ENCODE measurements at places on chromosomes 7 and 10.
A peak's percentile ranks its signal among the peaks of the same experiment; 100 is the strongest.

DNA sequence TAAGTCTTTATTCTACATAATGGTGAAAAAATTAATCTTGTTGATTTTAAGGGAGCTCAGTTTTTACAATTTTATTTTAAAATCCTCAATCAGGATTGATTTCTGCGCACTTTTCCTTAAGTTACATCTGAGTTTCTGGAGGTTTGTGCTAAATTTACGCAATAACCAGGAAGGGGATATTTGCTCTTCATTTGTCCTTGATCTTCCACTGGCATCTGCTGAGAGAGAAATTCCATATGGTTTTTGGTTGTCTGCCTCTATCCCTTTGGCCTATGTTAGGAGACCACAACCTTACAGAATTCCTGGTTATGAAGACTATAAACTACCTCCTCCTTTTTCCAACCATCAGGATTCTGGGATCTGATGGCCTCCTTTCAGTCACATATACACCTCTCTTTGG is 20.1 kb upstream of the CDK6 start:
- no peak for DNase-seq

DNA sequence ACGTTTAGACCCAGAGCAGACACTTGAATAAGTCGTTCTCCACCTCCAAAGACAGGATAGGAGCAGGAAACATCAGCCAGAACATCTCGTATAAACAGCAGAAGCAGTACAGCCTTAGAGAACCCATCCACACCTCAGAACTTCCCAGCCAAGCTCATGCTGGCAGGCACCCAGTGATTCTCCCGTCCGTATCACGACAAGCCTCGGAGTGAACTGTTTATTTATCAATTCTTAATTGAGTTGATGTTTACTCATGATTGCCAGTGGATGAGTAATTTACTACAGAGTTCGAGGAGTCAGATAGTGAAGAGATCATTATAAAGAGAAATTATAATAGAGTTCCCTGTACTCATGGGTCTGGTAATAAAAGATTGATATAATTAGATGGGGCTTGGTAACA is 811.5 kb downstream of the LRMDA start:
- DNase-seq, result no peak

DNA sequence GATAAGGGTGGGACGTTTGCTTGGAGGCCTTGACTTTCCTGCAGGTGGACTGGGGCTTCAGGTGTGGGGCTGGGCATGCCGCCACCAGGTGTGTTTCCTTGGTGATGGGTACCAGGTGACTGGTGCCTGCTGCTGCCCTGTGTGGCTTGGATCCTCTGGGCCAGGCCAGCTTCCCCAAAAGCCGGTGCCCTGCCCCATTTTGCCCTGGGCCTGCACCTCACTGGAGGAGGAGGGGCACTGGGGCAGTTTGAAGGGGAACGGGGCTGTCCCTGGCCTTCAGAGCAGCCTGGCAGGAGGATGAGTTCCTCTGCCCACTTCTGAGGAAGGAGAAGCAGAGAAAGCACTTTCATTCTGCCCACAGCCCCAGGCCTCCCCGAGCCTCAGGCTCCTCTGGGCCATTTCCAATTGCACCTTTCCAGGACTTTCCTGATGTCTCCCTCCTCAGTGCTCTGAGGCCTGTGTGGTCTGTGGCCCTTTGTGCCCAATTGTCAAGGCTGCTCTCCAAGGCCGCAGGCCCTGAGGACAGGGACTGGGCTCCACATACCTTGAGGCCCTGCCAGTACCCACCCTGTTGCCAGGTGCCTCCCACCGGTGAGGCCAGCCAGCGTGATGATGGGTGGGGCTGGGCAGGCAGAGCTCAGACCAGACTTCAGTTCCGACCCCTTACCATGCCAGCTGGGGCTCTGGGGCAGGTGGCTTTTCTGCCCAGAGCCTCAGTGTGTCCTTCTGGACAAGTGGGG is 25.3 kb upstream of the SMARCD3 start:
- no peak for DNase-seq

- peak; percentile 64 for DNase-seq
Observed at GRCh38 chr10:44911081-44911540, at the start of gene TMEM72. TMEM72 (plus strand) TSS chr10:44911337; CDS start chr10:44911513, 176 bp downstream.

DNA sequence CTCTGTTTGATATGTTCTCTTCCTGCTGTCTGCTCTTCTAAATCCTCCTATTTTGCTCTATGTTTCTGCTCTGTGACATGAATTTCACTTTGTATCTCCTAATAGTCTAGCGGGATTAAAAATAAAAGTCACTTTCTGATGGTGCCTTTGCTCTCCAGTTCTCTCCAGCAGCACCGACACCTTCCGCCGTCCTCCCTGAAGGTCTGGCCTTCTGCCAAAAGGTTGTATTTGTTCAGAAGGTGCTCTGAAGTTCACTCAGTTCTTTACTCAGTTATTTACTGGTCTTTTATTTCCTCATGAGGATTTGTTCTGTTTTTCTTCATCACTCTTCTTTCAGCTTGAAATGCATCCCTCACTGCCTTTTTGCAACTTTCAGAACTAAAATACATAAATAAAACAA is 11.2 kb upstream of the EPHA1 start:
- no peak for DNase-seq

- no peak for DNase-seq
Observed at GRCh38 chr10:75730847-75731246, 299.4 kb downstream of the LRMDA start.

DNA sequence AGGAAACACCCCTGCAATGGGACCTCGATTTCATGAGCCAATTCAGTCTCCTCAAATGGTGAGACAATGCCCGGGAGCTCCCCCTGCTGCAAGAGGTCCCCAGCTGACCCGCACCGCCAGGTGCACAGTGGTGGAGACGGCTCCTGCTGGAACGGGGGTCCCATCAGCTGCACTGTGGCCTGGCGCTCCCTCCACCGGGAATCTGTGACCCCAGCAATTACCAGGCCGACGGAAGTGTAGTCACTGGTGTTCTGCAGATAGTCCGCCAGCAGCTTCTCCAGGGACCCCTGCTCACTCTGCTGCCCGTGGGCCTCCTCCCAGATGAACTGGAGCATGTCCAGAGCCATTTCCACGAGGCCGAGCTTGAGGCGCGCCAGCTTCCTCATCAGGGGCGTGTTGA is 64.9 kb upstream of the NKX6-2 start:
- no peak for DNase-seq

- DNase-seq, result peak; percentile 63
Observed at GRCh38 chr7:131238347-131238931, 89.2 kb upstream of the MKLN1 start.

GRCh38 chr7:158803367-158803969 is 25.8 kb downstream of the ESYT2 start:
- no peak for DNase-seq

DNA sequence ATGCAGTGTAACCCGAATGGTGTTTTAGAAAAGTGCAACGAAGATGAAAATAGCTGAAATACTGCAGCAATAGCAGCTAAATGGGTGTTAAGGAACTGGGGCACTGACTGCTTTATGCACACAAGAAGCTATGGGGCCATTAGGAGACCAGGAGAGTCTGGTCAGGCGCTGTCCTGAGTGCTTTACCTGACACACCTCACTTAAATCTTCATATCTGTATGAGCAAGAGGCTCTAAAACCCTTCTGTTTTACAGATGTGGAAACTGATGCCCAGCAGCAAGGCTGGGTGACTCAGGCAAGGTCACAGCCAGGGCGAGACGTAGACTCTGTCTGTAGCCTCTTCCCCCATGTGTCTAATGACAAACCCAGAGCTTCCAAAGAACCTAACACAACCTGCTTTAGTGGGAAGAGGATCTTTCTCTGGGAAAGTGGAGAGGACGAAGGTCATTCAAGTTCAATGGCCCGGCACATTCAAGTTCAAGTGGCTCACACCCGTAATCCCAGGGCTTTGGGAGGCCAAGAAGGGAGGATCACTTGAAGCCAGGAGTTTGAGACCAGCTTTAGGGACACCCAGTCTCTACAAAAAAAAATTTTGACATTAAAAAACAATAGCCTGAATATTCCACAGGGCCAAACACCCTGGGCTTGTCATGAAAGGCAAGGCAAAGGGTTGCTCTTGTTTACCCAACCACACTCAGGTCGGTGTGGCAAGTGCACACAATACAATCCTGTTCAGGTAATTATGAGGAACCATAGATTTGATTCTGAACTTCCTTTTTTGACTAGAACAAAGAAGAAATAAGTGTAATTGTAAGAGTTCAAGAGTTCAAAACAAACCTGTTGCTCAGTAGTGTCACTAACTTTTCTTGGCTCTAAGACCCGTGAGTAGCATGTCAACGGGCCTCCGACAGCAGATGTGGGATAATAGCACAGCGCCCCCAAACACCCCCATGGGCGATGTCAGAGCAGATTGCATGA is 53.7 kb upstream of the KLF6 start:
- DNase-seq, result no peak

Measured in kidney epithelial cell (primary cell).